Anterior cingulate cortex (tissue), 58 donors: ENCODE measurements at places on chromosomes 6 and 20.

GRCh38 chr6:39218868-39219567, 10.3 kb downstream of the KCNK5 start:
- DNase-seq: no peak

- DNase-seq: no peak
Measured at GRCh38 chr6:154276810-154277628, 79.6 kb downstream of the IPCEF1 start.

GRCh38 chr6:152952045-152952444, 30.8 kb downstream of the FBXO5 start:
- no peak for DNase-seq

GRCh38 chr6:111761783-111762312, 111.4 kb downstream of the FYN start:
- peak; percentile 12 for DNase-seq

DNA sequence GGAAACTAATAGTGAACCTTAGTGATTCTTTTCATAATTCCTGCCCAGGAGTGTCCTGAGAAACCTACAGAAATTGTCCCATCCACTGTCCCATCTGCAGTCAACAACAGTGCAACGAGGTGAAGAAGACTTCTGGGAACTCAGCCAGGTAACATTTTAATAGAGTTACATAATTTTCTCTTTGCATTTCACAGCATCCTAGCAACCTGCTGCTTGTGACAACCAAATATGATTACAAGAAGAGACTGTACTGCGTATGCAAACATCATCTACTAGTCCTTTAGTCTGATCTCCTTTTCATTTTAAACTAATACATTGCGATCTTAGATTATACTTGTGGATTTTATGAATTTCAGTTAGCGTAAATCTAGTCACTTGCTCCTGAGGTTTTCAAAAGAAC, 951.6 kb downstream of the TFAP2A start:
- no peak for DNase-seq

GRCh38 chr6:69026243-69026642, 391.2 kb downstream of the ADGRB3 start:
- no peak for DNase-seq

- DNase-seq: no peak
Measured at GRCh38 chr6:72386324-72386723, 235.5 kb upstream of the KCNQ5 start.

GRCh38 chr6:109229536-109229935, 134.2 kb downstream of the CEP57L1 start:
- DNase-seq: no peak

- DNase-seq: no peak
Measured at GRCh38 chr6:1893470-1894130, 283.9 kb downstream of the FOXC1 start.

GRCh38 chr20:8860011-8860495, 208.8 kb upstream of the PLCB4 start:
- no peak for DNase-seq

DNA sequence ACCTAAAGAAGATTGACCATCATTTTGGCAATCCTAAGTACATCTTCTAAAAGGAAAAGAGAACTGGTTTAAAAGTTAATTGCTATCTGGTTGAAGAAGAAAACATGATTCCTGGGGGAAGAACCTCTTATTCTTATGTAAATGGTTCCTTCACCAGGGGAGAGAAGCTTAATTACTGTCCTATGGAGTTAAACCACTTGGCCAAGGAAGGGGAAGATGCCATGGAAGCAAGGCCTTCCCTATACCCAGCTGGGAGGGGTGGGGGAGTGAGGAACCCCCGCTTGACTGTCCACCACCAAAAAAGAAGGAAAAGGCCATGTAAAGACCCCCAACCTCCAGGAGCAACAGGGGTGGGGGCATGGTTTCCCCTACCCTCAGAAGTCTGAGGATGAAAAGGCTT, 962.1 kb downstream of the GRIK2 start:
- DNase-seq: no peak

GRCh38 chr6:160831739-160832138, 129.7 kb downstream of the PLG start:
- no peak for DNase-seq

DNA sequence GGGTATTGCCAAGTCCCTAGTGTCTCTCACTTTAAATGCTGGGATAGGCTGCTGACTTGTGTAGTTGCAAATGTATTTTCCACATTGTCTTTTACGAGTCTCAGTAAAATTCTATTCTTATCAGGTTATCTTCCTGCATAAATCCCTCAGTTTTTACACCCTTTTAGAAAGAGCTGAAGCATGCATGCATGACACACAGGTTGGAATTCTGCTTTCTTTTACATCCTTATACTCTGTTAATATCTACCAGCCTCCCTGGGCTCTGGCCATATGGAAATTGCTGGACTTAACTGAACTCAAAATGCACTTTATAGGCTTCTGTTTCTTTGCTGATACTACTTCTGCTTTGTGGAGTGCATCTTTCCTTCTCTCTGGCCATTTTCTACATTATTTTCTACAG, 477.4 kb downstream of the FRK start:
- no peak for DNase-seq

DNA sequence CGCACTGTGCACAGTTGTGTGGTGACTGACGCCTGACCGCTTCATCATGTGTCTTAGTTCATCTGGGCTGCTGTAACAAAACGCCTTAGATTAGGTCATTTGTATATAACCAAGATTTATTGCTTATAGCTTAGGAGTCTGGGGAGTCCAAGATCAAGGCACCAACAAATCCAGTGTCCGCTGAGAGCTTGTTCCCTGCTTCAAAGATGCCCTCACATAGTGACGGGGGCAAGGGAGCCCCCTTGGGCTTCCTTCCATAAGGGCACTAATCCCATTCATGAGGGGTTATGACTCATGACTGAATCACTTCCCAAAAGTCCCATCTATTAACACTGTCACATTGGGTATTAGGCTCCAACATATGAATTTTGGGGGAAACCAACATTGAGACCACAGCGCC, 34.6 kb downstream of the CYP24A1 start:
- no peak for DNase-seq

DNA sequence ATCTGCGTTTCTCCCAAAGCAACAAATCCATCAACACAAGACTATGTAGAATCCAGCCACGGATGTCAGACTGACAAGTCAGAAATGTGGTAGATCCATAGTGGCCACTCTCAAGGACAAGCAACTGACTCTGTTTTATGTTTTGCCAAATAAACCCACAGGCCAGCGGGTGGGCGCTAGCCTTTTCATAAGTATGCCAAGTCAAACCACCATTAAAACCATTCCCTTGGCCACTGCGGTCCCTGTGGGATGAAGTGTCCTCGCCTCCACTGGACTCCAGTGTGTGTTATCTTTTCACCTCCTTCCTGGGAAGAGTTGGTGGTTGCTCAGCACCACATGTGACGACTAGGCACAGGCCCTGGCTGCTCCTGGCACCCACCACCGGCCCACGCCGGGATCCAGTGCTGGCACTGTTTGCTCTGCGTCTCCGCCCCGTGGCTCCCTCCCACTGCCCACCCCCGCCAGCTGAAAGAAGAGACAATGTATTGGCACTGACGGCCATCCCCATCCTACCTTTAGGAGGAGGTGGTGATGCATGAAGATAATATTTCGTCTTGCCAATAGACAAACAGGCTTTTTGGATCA, 103.4 kb downstream of the FOXC1 start:
- no peak for DNase-seq

DNA sequence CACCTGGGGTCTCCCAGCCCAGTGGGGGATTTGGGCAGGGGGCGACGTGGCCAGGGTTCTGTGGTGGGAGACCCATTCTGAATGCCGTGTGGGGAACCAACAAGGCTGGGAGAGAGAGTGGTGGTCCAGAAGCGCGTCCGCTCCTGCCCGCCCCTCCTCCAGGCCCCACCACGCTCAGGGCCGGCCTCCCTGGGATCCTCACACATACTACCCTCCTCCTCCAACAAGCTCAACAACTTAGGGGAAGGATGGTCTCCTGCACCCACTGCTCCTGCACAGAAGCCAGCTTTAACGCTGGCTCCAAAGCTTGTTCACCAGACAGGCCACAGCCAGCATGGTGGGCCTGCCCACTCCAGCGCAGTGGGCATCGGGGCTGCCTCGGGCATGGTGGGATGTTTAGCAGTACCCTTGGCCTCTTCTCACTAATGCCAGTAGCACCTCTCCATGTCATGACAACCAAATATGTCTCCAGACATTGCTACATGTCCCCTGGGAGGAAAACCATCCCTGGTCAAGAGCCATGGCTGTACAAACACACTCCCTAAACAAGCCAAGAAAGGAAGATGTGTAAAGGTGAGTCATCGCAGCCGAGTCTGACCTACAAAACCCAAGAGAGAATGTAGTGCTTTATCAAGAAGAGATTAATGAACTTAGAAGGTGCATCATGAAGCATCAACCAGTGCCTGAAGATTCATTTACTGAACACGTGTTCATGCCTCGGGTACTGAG, 75.7 kb downstream of the BMP7 start:
- DNase-seq: no peak

DNA sequence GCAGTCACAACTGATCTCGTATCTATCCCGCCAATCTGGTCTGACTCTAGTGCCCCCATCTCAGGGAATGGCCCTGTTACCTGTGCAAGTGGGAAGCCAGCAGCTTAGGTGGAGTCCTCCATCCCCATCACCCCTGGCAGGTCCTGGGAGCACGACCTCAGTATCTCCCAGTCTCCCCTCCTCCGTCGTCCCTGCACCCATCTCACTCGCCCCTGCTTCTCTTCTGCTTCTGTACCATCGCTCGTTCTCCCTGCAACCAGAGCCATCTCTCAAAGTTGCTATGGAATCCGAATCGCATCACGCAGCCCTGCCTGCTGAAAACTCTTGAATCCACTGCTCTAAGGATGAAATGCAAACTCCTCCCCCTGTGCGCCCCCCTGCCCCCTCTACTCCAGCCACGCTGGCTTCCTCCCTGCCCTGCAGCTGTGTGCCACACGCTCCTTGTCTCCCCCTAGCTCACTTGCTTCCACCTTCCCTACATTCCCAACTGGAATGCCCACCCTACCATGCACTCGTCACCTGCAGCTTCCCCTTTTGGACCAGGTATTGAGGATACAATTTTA, 64.0 kb upstream of the PTGIS start:
- no peak for DNase-seq

- DNase-seq: no peak
Measured at GRCh38 chr6:151073701-151074100, 166.1 kb upstream of the AKAP12 start.

DNA sequence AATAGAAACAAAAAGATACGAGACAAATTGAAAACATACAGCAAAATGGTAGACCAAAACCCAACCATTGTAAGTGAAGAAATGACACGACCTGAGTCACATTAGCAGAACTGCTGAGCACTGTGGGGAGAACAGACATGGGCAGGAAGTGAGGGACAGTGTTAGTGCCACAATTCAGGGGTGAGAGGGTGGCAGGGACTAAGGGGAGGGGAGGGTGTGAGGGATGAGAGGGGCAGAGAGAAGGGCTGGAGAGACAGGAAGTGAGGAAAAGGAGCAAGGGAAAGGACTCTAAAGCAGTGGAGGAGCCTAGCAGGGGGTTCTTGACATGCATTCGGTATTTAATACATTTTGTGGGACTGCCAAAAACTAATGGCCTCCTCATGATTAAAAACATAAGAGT, 45.0 kb upstream of the TRIM26 start:
- no peak for DNase-seq

DNA sequence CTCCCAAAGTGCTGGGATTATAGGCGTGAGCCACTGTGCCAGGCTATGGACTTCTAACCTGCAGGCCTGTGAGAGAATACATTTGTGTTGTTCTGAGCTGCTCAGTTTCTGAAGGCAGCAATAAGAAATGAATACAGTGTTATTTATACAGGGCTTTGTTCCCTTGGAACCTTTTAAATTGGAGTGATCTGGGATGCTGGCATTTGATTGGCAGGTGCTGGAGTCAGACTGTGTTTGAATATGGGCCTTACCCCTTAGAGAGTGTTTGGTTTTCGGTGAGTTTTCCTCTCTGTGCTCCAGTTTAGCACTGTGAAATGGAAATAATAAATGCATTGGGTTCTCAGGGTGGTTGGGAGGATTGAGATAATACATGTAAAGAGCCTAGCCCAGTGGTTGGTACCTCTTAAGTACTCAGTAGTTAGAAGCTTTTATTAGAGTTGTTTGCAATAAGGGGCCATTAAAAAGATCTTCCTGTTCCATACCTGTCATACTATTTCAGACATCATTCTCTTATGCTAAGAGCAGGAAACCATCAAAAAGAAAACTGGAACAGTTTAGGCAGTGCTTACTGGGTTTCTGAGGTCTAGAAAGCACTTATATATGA, 22.1 kb downstream of the BMP6 start:
- DNase-seq: no peak

- no peak for DNase-seq
Measured at GRCh38 chr20:15942130-15942529, 631.1 kb downstream of the KIF16B start.

- DNase-seq: no peak
Measured at GRCh38 chr6:33088931-33089620, 13.3 kb downstream of the HLA-DPB1 start.

GRCh38 chr6:43170417-43170930, 595 bp upstream of the SRF start:
- no peak for DNase-seq

DNA sequence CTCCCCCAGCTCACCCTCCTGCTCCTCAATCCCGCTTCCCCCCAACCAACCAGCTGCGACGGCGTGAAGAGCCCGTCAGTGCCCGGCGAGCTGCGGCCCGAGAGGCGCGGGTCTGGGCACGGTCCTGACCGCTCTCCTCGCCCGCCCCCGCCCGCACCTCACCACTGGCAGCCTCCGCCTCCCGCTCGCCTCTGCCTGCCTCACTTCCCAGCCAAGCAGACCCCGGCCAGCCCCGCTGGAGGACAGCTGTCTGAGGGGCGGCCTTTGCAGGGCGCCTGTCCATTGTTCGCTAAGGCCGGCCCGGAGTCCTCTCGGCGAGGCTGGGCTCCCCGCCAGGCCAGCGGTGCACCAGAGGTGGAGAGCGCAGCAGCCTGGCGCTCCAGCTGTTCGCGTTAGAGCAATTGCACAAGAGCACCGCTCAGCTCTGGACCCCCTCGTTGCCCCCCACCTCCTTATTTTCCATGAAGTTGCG, 1.3 kb downstream of the SOBP start:
- DNase-seq: no peak

DNA sequence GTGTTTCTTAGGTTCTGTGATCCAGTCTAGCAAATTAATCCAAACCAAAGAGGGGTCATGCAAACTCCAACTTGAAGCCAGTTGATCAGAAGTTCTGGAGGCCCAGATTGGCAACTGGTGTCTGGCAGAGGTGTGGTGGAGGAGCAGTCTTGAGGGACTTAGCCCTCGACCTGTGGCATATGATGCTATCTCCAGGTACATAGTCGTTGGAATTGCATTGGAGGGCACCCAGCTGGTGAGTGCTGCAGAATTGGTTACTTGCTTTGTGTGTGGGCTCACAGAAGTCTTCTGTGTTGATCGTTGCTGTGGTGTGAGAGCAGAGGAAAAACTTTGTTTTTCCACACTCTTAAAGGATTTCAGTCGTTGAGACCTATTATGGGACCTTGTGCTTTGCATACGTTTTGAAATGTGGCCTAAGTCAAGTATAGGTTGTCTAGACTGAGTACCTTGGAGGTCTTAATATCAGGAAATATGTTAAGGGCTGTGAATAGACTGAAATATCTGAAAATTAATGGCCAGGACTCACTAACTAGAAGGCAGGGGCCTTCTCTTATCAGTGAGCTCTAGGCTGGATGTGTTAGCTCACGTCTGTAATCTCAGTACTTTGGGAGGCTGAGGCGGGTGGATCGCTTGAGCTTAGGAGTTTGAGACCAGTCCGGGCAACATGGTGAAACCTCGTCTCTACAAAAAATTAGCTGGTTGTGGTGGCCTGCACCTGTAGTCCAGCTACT, 7.8 kb downstream of the PANK2 start:
- no peak for DNase-seq
